ENCODE measurements at places on chromosomes 11 and 22.

- no peak for DNase-seq
Measured at GRCh38 chr11:65782816-65783228, 2.0 kb upstream of the AP5B1 start.

DNA sequence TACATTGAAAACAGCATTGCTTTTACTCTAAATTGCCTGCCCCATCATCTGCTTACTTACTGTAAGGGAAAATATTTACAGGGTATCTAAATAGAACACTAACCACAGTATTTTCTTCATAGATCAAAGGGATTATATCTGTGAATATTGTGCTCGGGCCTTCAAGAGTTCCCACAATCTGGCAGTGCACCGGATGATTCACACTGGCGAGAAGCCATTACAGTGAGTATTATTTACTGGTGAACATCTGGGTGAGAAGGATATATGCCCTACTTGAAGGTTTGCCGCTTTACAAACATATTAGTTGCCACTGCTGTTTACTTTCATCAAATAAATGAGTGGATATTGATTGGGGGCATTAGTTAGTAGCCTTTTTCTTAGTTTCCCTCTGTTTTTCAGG lies 5.9 kb upstream of the CNTF start:
- DNase-seq = no peak

GRCh38 chr22:19814428-19814827 lies 40.2 kb downstream of the GNB1L start:
- no peak for DNase-seq

- DNase-seq = no peak
Measured at GRCh38 chr22:45672564-45673481, 1.2 kb downstream of the ATXN10 start.

- no peak for DNase-seq
Measured at GRCh38 chr11:34300026-34300925, 57.5 kb downstream of the ABTB2 start.

GRCh38 chr11:115919341-115920091 lies 415.3 kb upstream of the CADM1 start:
- DNase-seq = no peak

DNA sequence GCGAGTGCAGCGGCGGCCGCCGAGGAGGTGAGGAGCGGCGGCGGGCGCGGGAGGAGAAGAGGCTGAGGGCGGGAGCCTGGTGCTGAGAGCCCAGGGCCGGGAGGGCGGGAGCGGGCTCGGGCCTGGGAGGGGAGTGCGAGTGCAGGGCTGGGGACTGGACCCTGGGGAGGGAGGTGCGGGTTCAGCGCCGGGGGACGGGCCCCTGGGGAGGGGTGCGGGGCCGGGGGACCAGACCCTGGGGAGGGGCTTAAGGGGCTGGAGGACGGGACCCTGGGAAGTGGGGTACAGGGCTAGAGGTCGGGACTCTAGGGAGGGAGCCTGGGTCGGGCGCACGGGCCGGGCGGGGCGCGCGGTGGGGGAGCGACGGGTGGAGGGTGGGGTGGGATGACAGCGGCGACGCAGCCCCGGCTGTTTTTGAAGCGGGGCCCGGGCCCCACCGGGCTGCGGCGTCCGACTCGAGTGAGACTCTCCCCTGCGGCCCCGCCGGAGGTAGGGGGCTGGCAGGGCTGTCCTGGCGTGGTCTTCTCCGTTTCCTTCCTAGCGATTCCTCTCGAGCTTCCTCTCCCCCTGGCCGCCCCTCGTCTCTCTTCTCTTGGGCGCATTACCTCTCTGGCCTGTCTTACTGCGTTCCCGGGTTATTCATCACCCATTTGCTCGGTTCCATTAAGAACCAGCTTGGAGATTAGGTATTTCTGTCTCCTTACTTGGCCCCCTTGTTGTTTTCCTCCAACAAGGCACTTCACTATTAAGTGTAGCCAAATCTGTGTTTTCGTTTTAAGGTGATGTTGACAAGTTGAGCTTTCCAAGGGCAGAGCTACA lies 754 bp downstream of the NUP50 start:
- peak; percentile 15 for DNase-seq

- no peak for DNase-seq
Measured at GRCh38 chr11:116336540-116336939, 436.2 kb downstream of the BUD13 start.

DNA sequence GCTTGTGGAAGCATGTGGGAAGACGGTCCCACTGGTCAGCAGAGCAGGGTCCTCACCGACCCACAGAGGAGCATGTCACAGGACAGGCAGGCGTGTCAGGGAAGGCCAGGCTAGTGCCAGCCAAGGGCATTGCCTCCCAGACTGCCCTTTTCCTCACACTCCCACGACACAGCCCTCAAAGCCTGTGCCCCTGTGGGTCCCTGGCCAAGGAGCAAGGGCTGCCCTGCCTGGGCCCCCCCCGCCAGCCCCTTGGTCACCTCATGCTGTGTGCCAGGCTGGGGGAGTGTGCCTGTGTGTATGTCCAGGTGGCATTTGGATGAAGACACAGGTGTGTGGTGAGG lies 74.7 kb downstream of the MED15 start:
- DNase-seq = no peak

- DNase-seq = no peak
Measured at GRCh38 chr11:130873761-130874160, 42.5 kb downstream of the SNX19 start.

All from effector memory CD4-positive, alpha-beta T cell (primary cell).